ENCODE measurements at places on chromosomes 12 and 14. TPM values are rescaled to one million over a fixed set of nuclear protein-coding genes. Genes with fewer than 3 reads are reported as not detected.

POTEG gene
- not detected for total RNA-seq

OR4E2 gene
- under 0.01 TPM for total RNA-seq

GLIPR1L2 gene
- 0.27 TPM for total RNA-seq

CCDC184 gene
- 0.54 TPM for total RNA-seq

C12orf50 gene
- total RNA-seq, result not detected

TAS2R30 gene
- 7.8 TPM for total RNA-seq

LRIG3 gene
- under 0.01 TPM for total RNA-seq
